ENCODE measurements at places on chromosomes 1 and 21.

GRCh38 chr1:19418503-19418971 lies 66.8 kb downstream of the CAPZB start:
- H3K4me1 ChIP-seq, result peaks cover 53% of the 10 kb centered on the region
- no peaks in the 10 kb centered on the region for H3K27me3 ChIP-seq
- H3K4me3 ChIP-seq, result no peak overlapping the region
- DNase-seq, result no peak
- peak overlapping the region; percentile 76 for H3K27ac ChIP-seq

DNA sequence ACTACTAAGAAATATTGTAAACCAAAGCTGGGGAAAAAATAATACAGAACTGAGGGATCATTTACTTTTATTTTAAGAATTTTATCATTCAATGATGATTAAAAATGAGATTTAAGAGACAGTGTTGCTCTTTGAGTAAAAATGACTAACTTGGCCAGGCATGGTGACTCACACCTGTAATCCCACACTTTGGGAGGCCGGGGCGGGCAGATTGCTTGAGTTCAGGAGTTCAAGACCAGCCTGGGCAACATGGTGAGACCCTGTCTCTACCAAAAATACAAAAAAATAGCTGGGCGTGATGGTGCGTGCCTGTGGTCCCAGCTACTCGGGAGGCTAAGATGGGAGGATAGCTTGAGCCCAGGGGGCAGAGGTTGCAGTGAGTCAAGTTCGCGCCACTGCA lies 21.8 kb upstream of the PLEKHO1 start:
- no peaks in the 10 kb centered on the region for H3K27me3 ChIP-seq
- H3K4me3 ChIP-seq, result no peak overlapping the region
- DNase-seq, result no peak
- no peak overlapping the region for H3K27ac ChIP-seq
- no peaks in the 10 kb centered on the region for H3K36me3 ChIP-seq

DNA sequence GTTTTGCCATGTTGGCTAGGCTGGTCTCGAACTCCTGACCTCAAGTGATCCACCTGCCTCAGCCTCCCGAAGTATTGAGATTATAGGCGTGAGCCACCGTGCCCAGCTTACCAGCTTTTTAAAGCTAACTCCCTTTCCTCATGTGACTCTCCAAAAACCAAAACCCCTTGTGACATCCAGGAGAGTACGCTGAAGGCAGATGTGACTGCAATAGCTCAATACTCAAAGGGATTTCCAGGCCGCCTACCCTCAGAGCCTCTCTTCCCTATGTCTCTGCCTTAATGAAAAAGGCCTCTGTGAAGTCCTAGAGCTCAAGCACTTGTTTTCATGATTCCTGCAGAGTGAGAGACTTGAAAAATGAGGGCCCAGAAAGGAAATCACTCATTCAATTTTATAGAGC lies 82.6 kb downstream of the TEX35 start:
- no peak for DNase-seq
- no peaks in the 10 kb centered on the region for H3K4me1 ChIP-seq
- H3K27ac ChIP-seq, result no peak overlapping the region
- H3K27me3 ChIP-seq, result peaks cover 32% of the 10 kb centered on the region

DNA sequence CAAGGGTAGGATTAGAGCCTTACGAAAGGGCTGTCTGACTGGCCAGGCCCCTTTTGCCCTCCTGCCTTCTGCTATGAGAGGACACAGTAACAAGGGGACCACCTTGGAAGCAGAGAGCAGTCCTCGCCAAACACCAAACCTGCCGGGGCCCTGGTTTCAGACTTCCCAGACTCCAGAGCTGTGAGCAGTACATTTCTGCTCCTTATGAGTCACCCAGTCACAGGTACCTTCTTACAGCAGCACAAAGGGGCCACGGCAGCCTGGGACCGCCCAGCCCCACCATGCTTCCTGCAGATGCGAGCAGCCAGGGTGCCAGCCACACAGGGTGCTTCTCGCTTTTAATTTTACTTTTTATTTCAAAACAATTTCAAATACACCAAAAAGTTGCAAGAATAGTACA lies 17.2 kb upstream of the POFUT2 start:
- H3K27me3 ChIP-seq, result peaks cover 24% of the 10 kb centered on the region
- DNase-seq, result no peak
- peak overlapping the region; percentile 83 for H3K27ac ChIP-seq
- no peaks in the 10 kb centered on the region for H3K36me3 ChIP-seq
- no peak overlapping the region for H3K4me3 ChIP-seq

DNA sequence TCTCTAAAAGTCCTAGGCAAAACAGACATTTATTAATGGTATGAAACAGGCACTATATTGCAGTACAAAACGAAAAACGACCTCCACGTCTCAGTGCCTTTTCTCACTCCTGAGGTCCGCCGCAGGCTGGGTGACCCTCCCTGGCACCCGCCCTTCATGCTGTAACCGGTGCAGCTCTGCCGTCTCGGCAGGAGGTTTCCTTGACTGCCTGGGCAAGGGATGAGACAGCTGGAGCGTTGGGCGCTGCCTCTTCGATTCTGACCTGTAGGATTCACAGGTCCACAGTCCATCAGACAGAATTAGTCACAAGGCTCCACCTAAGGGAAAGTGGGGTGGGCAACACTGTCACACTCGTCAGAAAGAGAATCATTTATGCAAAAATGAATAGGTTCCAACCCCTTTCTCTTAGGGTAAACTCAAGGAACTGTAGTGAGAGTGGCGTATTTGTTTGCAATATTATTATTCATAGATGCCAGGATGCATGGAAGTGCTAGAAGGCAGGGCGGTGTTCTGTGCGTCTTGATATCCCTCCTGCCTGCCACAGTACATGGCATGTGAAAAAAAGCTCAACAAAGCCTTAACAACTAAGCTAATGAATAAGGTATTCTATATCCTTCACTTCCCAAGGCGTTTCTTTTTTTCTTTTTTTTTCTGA lies 23.5 kb upstream of the ZBTB18 start:
- H3K36me3 ChIP-seq, result no peaks in the 10 kb centered on the region
- no peak overlapping the region for H3K27ac ChIP-seq
- no peaks in the 10 kb centered on the region for H3K4me1 ChIP-seq
- peaks cover 38% of the 10 kb centered on the region for H3K27me3 ChIP-seq

- peaks cover 47% of the 10 kb centered on the region for H3K27me3 ChIP-seq
- H3K4me1 ChIP-seq, result peaks cover 10% of the 10 kb centered on the region
- no peak for DNase-seq
- H3K27ac ChIP-seq, result no peak overlapping the region
Measured at GRCh38 chr1:925561-926421, 2.1 kb downstream of the SAMD11 start.

DNA sequence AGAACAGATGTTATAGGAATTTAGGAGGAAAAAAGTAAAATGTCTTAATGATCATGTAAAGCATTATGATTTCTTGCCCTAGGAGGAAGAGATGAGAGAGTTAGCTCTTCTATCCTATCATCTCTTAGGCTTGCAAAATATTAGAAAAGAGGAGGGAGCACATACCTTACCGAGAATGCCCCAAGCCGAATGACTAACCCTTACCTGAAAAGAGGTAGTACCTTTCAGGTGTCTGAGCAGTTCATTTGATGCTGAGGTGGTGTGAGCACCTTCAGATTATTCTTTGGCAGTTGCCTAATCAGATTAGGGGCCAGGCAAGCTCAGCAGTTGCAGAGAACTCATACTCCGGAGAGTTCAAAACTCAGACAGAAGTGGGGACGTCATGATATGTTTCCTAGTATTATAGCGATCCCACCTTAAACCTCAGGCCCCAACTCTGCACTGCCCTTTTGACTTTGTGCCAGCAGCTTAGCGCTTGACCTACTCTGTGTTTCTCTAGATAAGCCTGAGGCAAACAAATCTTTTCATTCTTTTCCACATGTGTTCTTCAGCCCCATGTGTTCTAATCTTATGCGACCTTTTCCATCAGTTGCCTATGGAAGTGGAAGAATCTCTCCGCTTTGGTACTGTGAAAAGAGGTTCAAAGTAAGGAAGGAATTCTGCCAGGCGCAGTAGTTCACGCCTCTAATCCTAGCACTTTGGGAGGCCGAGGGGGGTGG lies 52.5 kb downstream of the ATP2B4 start:
- peak overlapping the region; percentile 99 for H3K27ac ChIP-seq
- H3K27me3 ChIP-seq, result no peaks in the 10 kb centered on the region
- H3K4me1 ChIP-seq, result peaks cover 50% of the 10 kb centered on the region
- no peak overlapping the region for H3K4me3 ChIP-seq

DNA sequence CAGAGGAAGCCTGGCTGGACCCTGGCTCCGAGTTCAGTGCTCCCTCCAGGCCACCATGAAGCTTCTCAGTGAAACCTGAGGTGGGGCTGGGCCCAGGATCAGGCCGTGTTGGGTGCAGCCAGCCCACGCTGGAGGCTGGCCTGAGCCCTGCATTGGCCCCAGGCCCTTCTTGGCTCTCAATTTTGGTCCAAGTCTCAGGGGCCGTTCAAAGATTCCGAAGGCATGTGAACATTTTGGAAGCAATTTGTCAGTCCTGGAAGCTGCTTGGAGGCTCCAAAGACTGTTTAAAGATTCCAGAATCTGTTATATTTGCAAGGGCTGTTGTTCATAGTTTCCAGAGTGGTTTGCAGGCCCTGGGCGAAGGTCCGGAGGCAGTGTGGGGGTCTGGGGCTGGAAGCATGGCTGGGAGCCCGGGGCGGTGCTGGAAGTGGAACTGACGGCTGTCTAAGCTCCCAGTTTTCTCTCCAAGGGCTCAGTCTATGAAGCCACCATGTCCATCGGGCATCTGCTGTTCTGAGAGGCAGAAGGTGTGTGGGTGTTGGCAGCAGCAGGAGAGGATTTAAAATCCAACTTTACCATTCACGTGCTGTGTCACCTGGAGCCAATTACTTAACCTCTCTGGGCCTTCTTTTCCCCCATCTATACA lies 104.9 kb downstream of the EPHB2 start:
- DNase-seq, result no peak
- no peak overlapping the region for H3K4me3 ChIP-seq
- H3K36me3 ChIP-seq, result no peaks in the 10 kb centered on the region
- H3K27ac ChIP-seq, result no peak overlapping the region
- H3K4me1 ChIP-seq, result no peaks in the 10 kb centered on the region

- DNase-seq, result no peak
- H3K4me3 ChIP-seq, result no peak overlapping the region
- peaks cover 7% of the 10 kb centered on the region for H3K4me1 ChIP-seq
- H3K36me3 ChIP-seq, result no peaks in the 10 kb centered on the region
Measured at GRCh38 chr1:180928331-180929230, 15.9 kb downstream of the KIAA1614 start.

- no peaks in the 10 kb centered on the region for H3K36me3 ChIP-seq
- peak overlapping the region; percentile 59 for H3K27ac ChIP-seq
- no peaks in the 10 kb centered on the region for H3K27me3 ChIP-seq
Measured at GRCh38 chr1:45356186-45356585, 15.9 kb upstream of the MUTYH start.

- H3K4me1 ChIP-seq, result peaks cover 6% of the 10 kb centered on the region
- H3K36me3 ChIP-seq, result no peaks in the 10 kb centered on the region
- H3K27ac ChIP-seq, result no peak overlapping the region
- no peak overlapping the region for H3K4me3 ChIP-seq
Measured at GRCh38 chr1:226492426-226493137, 56.0 kb upstream of the STUM start.

GRCh38 chr1:238409932-238410331 lies 519.2 kb upstream of the ZP4 start:
- H3K4me1 ChIP-seq, result no peaks in the 10 kb centered on the region
- no peaks in the 10 kb centered on the region for H3K36me3 ChIP-seq
- DNase-seq, result no peak
- no peak overlapping the region for H3K4me3 ChIP-seq
- no peak overlapping the region for H3K27ac ChIP-seq
- H3K27me3 ChIP-seq, result no peaks in the 10 kb centered on the region

- no peak overlapping the region for H3K4me3 ChIP-seq
- no peaks in the 10 kb centered on the region for H3K27me3 ChIP-seq
- no peak overlapping the region for H3K27ac ChIP-seq
- no peak for DNase-seq
Measured at GRCh38 chr1:238606896-238607295, 716.2 kb upstream of the ZP4 start.
